ENCODE measurements at places on chromosomes 13 and 19.
A peak's percentile ranks its signal among the peaks of the same experiment; 100 is the strongest.

GRCh38 chr13:45368571-45368970 lies 27.6 kb upstream of the TPT1 start:
- DNase-seq = no peak

DNA sequence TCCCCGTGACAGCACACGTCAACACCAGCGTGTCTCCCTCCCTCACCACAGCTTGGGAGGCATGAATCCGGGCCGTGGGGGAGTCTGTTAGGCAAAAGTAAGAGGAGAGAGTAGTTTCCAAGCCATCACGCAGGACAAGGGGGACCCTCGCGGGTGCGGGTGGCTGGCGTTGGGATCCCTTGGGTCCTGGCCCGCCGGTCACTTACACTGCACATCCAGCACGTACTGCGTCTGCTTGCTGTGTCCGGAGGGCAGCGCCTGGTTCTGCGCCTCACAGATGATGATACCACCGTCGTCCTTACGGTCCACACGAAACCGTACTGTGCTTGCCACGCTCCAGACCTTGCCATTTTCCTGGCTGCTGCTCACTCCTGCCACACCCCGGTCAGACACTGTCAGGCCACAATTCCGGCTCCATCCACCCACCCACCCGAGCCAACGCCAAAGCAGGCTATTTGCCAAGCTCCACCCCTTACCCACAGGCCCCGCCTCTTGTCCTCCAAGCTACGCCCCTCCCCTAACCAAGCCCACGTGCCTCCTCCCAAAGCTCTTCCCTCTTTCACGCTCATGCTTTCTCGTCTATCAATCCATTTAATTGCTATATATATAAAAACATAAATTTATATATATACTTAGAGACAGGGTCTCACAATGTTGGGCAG lies 6.6 kb upstream of the ZNF428 start:
- DNase-seq = no peak

DNA sequence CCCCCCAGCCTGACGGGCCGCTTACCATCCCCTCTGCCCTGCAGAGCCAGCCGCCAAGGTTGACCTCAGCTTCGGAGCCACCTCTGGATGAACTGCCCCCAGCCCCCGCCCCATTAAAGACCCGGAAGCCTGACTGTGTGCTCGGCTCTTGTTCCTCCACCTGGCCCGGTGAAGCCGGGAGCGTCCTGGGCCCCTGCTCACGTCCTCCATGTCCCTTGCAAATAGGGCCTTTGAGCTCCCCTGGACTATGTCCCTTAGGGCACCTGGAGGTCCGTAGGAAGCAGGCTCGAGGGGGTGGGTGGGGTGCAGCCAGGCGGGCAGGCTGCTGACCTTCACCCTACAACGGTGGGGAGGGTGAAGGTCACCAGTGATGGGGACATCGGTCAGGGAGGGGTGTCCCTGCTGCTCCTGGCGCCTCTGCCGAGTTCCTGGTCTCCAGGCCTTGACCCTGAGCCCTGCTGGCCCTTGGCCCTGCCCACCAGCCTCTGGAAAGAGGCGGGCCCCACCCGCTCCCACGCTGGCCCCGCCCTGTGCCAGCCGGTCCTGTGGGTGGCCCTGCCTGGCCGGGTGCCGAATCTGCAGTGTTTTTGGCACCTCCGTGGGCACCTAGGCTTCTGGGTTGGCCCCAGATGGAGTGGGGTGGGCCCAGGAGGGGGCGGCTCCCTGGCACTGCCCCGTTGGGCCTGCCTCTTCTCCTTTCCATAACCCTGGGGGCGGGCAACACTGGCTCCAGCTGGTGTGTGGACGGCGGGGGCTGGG lies 3.3 kb downstream of the ATP5F1D start:
- no peak for DNase-seq

DNA sequence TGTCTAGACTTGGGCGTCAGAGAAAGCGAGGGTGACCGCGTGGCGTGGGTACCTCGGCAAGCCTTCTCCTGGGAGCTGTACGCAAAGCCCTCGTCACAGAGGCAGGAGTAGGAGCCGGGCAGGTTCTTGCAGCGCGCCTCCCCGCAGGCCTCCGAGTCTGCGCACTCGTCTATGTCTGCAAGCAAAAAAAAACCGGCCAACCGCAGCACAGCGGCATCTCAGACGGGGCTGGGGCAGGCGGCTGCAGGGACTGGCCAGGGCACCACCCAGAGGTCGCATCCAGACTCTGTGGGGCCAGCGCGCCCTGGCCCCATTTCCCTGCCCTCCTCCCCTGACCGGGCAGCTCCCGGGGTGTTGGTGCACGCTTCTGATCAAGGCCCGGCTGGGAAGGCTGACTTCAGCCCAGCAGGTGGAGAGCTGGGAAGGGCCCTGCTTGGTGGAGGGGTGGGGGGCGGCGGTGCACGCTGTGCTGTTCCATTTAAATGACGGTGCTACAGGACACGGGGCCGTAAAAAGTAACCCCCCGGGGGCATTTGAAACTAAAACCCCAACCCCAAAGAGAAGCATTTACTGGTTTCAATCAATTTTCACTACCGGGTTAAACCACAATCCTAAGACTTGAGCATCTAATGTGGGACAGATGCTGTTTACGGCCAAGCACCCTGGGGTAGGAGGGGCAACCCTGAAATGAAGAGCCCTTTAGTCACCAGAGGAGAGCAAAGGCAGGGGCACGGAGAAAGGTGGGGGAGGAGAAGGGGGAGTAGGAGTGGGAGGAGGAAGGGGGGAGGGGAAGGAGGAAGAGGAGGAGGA lies 28.2 kb downstream of the GAS6 start:
- no peak for DNase-seq

DNA sequence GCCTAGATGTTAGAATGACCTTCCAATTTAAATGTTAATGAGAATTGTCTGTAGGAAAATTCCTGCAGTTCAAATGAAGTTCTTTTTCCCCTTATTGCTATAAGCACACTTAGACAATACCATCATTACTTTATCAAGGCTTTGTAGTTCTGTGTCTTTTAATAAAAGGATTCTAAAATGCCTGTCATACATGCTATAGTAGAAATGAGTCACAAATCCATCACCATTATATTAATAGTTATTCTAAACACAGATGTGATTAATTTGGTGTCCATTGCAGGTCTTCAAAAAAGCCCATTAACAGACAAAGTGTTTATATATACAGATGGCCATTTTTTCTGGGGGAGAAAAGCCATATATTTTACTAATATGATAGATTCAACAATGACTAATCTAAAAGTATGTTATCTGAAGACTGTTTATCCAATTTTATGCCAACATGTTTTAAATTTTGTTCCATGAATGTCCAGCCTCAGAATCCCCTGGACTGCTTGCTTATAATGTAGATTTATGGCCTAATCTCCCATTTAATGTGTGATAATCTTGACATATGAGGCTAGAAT lies 1678.3 kb upstream of the PCDH20 start:
- no peak for DNase-seq

- DNase-seq = no peak
Observed at GRCh38 chr13:90830782-90831181, 516.7 kb upstream of the MIR17HG start.

DNA sequence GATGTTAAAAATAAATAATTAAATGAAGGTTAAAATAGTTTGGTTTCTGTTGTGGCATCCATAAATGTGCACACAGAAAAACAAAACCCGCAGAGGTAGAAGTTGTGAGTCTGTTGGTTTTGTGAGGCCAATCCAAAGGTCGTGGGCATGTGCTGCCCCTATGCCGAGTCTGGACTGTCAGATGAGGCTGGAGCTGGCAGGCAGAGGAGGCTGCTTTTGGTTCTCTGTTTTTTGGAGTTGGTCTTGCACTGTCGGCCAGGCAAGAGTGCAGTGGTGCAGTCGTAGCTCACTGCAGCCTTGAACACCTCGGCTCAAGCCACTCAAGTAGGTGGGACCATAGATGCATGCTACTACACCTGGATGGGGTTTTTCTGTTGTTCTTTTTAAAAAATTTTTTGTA lies 43.7 kb downstream of the TSSK6 start:
- no peak for DNase-seq

DNA sequence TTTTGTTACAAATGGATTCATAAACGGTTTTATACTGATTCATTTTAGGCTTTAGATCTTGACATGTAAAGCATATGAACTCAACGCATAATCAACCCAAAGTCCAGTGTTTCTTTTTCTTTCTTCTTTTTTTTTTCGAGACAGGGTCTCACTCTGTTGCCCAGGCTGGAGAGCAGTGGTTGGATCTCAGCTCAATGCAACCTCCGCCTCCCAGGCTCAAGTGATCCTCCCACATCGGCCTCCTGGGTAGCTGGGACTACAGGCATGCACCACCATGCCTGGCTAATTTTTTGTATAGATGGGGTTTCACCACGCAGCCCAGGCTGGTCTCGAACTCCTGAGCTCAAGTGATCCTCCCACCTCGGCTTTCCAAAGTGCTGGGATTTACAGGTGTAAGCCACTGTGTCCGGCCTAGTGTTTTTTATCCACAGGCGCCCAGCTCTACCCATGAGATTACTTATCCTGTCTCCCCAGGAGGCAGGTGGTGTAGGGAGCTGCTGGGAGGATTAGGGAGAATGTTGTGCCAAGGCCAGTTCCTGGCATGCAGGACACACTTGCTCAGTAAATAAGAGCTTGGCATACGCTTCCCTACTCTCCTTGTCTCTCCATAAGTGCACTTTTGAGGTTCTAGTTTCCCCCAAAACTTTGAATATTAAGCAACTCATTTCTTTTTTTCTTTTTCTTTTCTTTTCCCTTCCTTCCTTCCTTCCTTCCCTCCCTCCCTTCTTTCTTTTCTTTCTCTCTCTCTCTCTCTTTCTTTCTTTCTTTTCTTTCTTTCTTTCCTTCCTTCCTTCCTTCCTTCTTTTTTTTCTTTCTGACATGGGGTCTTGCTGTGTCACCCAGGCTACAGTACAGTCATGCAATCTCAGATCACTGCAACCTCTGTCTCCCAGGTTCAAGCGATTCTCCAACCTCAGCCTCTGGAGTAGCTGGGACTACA lies 4.8 kb upstream of the CEBPA start:
- DNase-seq = no peak

GRCh38 chr19:3670796-3671679 lies 29.2 kb downstream of the PIP5K1C start:
- peak; percentile 74 for DNase-seq

DNA sequence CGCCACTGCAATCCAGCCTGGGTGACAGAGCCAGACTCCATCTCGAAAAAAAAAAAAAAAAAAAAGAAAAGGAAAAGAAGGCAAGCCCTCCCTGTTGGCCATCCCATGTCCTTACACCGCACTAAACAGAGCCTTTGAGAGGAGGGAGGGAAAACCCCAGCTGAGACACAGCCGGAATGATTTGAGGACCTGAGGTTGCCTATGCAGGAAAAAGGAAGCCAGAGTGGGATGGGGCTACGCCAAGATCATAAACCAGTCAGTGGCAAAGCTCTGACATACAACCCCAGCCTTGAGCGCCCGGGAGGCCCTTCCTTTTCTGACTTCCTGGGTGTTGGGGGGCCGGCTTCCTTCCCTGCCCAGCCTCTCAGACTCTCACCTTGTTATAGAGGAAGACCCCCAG lies 12.5 kb upstream of the CHERP start:
- no peak for DNase-seq

- DNase-seq = no peak
Observed at GRCh38 chr19:9881720-9882119, 46.6 kb downstream of the PIN1 start.

GRCh38 chr19:52923778-52924593 lies 758 bp upstream of the ZNF888 start:
- no peak for DNase-seq

GRCh38 chr19:56150358-56150757 lies 9.3 kb downstream of the ZNF444 start:
- no peak for DNase-seq

DNA sequence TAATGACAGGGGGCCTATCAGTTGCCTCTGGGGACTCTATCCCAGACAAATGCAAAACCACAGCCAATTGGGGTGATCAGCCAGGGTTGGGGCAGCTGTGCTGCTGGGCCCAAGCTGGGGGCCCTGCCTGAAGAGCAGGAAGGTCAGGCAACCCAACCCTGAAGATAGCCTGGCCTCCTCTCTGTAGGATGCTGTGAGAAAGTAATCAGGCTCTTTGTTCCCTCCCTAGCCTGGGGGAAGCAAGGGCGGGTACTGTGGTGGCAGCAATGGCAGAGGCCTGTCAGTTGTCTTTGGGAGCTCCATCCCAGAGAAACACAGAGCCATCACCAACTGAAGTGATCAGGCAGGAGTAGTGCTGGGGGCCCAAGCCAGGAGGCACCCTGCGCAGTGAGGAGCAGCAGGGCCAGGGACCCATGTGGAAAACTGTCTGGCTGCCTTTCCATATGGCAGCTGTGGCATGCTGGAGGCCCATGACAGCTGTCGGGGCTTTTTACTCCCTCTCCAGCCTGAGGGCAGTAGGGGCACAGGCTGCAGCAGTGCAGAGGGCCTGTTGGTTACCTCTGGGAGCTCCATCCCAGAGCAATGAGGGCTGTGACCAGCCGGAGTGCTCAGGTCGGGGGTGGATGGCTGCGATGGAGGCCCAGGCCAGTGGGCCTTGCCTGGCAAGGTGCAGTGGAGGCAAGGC lies 73.6 kb upstream of the ATP12A start:
- DNase-seq = no peak

DNA sequence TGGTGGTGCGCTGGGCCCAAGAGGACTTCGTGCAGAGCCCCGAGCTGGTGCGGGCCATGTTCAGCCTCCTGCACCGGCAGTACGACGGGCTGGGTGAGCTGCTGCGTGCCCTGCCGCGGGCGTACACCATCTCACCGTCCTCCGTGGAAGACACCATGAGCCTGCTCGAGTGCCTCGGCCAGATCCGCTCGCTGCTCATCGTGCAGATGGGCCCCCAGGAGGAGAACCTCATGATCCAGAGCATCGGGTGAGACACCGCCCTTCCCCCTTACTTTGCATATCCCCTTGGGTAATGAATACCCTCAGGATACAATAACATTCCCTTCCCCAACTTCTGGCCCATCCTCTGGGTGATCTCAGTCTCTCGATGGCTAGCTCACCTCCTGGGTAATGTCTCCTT lies 60.9 kb downstream of the RYR1 start:
- no peak for DNase-seq

DNA sequence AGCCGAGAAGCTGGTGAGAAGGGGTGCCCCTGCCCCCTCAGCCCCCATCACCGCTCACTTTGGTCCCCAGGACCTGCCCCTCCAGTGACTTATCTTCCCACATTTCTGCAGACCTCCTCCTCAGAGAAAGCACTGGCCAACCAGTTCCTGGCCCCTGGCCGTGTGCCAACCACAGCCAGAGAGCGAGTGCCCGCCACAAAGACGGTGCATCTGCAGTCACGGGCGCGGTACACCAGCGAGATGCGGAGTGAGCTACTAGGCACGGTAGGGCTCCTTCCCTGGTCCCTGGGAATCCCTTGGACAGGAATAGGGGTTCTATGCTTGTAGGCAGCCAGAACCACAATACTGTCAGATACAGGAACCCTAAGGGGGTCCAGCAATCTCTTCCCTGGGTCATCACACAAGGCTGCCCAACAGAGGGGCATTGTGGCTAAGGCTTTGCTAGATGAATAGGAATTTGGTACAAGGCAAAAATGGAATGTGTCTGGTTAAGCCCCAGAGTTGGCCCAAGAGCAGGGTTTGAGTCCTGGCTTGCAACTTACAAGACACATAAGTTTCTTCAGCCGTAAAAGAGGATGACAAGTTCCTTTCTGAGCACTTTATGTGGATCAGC lies 1.0 kb downstream of the USE1 start:
- no peak for DNase-seq

All from stimulated activated effector memory CD8-positive, alpha-beta T cell treated with anti-CD3 and anti-CD28 coated beads, Interleukin-12 subunit alpha, Interleukin-12 subunit beta, amount 100 ng/mL, for 72 hours (primary cell).